ENCODE measurements at places on chromosomes 12 and 14.

GRCh38 chr12:87656311-87656710, 372.9 kb downstream of the C12orf50 start:
- DNase-seq: no peak

- DNase-seq: peak; percentile 22
Measured at GRCh38 chr14:58488550-58488949, 61.0 kb downstream of the KIAA0586 start.

DNA sequence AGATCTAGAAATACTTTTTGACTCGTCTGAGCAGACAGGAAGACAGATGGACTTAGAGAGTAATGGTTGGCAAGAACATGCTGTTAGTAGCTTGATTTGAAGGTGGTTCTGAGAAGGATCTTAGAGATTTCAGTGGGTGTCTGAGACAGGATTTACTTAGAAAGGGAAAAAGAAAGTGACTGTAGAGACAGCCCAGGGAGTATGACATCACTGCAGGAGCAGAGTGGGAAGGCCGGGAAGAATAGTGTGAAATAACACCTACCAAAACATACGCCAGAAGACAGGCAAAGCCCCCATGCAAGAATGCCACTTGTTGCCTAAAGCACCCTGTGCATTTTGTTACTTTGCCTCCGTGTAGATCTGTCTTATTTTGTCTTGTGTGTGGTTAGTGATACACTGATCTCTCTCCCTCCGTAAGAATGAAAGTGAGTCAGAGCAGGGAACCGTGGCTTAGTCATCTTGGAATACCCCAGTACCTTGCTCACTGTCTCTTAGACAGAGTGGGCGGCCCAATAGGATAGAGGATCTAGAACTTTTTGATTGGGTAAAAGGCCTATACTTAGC, 161.3 kb upstream of the IFNG-AS1 start:
- DNase-seq: peak; percentile 96

DNA sequence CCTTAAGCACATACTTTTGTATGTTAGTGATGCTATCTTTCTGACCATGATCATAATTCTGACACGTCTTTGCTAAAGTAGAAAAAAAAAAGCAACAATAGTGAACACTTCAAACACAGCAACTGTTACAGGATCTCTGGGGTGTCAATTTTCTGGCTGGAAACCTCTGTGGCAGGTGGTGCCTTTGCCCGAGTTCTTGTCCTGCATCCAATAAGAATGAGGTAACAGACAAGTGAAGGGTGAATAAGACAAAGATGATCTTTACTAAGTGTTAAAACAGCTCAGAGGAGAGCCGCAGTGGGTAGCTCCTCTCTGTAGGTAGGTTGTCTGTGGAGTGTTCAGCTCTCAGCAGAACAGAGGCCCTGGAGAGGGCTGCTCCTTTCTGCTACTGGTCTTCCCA, 20.9 kb upstream of the PLBD1 start:
- no peak for DNase-seq

DNA sequence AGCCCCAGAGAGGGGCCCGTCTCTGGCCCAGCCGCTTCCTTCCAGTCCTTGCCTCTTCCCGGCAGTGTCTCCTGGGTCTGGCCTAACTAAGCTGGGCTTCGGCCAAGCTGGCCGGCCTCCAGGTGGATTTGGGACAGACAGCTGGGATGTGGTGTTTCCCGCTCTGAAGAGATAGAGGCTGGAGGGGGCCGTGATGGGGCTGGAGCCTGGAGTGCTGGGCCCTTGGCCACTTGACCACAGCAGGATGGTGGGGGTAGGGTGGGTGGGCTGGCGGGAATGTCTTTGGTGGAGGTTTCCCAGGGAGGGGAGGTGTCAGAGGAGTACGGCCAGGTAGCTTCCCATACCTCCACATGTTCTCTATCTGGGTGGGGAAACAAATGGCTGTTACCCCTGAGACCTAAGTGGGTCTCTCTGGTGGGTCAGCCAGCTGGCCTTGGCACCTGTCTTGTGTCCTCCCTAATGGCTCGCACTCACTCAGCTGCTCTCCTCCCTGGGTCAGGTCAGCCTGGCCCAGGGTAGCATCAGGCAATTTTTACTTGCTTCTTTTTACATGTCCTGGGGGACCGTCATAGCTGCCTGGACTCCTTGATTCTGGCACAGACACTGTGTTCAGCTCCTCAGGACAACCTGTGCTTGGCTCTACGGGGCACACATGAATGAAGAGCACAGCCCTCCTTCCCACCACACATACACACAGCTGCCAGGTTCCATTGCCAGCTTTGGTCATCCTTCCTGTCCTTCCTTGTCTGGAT, 19.8 kb upstream of the PGF start:
- no peak for DNase-seq

- no peak for DNase-seq
Measured at GRCh38 chr14:91146661-91147060, 32.8 kb downstream of the DGLUCY start.

- no peak for DNase-seq
Measured at GRCh38 chr14:67524634-67524963, 8.5 kb upstream of the PLEKHH1 start.

- peak; percentile 43 for DNase-seq
Measured at GRCh38 chr12:45409966-45410365, 194.1 kb downstream of the ANO6 start.

DNA sequence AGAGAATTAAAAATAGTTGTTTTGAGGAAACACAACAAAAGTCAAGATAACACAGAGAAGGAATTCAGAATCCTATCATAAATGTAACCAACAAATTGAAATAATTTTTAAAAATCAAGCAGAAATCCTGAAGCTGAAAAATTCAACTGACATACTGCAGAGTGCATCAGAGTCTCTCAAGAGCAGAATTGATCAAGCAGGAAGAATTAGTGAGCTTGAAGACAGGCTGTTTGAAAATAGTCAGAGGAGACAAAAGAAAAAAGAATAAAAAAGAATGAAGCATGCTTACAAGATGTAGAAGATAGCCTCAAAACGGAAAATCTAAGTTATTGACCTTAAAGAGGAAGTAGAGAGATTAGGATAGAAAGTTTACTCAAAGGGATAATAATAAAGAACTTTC, 65.8 kb upstream of the PPP2R5C start:
- no peak for DNase-seq

GRCh38 chr12:129911428-129912049, 7.7 kb upstream of the TMEM132D start:
- no peak for DNase-seq

All from HS-5 (cell line).